ENCODE measurements at places on chromosomes 2 and 18.

DNA sequence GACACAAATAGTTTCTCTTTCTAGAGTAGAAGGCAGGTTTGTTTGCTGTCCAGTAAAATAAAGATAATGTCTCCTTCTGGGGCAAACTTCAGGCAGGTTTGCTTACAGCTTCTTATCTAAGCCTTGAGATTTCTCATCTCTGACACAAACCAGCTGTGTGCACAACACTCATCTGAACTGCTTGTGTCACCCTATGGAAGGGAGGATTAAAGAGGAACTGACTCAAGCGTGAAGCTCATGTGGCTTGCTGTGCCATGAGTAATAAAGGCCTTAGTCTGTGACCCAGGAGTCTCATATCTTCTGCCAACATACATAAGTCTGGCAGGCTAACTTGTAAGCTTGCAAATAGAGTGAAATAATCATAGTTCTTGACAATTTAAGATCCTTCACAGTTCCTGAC is 24.2 kb upstream of the CPO start:
- no peak for DNase-seq

DNA sequence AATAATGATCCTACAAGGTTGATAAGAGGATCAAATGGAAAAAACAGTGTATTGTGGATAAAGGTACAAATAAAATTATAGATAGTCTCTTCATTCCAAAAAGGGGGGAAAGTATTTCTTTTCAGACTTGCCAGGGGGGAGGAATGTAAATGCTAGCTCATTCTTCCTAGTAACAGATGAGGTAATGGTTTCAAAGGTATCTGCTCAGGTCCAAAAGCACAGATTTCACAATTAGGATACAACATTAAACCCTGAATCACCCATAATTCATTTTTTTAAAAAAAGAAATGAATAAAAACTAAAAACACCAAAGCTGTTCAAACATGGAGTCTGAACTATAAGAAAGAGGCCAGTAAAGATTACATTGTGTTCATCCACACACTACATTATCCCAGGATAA is 142.0 kb downstream of the ATAD2B start:
- DNase-seq, result no peak

GRCh38 chr18:79584491-79585394 is 94.9 kb upstream of the CTDP1 start:
- no peak for DNase-seq

- no peak for DNase-seq
These were observed 26.3 kb downstream of the NDC80 start for GRCh38 chr18:2597639-2598038.

- DNase-seq, result no peak
These were observed 86.9 kb downstream of the CRACDL start for GRCh38 chr2:98849113-98849512.
